ENCODE measurements at places on chromosomes 5 and 9.

DNA sequence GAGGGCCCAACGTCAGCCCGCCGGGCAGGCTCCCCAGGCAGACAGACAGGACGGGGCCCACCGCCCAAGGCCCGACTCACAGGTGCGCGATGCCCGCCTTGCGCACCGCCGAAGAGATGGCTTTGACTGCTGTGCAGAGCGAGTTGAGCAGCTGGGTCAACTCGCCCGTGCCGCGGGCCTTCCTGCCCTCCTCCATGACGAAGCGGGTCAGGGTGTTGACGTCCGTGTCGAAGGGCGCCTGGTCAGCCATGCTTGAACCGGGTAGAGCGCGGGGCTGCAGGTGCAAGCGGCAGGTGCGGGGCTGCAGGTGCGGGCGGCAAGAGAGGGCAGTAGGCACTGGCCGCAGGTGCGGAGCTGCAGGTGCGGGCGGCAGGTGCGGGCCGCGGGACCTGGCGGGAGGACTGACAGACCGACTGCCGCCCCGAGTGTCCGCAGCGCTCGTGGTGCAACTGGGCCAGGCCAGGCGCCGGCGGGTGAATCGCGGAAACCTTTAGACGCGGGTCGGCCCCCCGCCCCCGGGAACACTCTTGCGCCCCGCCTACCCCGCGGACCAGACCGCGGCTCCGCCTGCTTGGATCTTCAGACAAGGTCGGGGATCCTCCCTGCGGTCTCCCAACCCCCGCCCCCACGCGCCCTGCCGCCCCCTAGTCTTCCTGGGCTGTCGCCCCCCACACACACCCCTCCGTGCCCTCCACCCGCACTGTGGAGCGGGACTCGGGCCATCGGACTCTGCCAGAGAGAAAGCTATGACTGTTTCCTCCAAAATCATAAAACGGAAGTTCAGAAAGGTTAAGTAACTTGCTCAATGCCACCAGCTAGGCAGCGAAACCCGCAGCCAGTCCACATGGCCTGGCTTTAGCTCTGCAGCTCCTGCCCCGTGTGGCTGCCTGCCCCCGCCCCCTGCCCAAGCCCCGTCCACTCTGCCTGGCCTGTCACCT lies at the start of gene FBP1:
Gene FBP1 (minus strand): TSS at position 458 of the 938 bp plus-strand sequence. CDS start 208 bp downstream, at position 250.
- peak; percentile 62 for DNase-seq

DNA sequence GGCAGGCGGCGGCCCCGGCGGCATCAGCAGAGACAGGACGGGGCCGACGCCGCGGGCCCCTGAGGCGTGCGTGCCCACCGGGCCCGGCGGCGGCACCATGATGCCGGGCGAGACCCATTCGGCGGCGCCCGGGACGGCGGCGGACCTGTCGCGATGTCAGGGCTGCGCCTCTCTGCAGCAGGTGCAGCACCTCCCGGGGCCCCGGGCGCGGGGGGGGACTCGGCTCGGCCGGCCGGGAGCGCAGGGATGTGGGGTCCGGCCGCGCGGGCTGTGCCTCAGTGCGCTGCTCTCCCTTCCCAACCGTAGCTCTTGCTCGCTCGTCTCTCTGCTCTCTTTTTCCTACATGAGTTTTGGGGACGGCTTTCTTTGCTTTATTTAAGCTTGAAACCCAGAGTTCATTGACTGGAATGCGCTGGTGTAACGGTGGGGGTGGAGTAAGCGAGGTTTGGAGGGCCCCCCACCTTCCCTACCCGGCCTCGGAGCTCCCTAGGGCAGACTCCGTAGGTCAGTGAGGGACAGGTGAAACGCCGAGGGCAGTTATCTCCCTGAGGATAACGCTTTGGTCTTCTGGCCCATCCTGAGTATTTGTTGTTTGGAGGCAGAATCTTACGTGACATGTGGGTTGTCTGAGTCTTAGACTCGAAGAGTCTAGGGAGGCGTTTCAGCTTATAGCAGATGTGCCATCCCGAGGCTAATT lies 490 bp downstream of the ICE1 start:
- no peak for DNase-seq

DNA sequence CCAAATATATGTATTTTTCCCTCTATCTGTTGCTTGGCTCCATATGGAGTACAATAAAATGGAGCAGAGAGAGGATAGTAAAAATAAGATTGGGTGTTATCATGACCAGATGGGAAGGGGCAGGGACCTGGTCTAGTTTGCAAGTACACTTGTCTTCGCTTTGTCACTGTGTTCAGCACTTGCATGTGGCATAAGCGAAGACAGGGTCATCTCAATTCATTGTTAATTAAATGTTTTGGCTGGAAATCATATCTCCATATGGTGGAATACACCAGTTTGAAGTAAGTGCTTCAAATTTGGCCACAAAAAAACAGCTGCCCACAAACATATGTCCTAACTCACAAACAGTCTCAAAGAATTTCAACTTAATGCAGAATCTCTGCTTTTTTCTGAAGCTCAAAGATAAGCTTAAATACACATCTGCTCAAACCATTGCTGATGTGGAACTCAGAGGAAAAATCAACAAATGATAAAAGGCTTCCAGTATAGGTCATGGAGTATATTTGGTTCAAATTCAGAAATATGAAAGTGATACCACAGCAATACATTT lies 865.4 kb downstream of the TLE4 start:
- DNase-seq, result no peak

- no peak for DNase-seq
Observed at GRCh38 chr9:134314950-134315715, 11.1 kb upstream of the RXRA start.

DNA sequence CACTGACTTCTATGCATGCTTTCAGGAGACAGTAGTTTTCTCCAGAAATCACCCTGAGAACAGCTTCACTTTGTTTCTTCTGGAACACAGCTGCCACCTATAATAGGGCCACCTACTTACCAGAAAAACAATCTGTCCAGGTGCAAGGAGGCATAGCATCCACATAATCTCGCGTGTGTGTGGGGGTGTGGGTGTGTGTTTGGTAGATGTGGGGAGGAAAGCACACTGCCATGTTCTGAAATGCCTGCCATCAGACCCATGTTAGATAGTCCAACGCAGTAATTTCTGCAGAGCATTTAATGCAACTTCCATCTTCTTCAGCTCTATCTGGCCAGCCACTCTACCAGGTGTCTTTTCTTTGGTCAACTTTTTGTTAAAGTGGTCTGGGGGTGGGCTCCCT lies 102.9 kb downstream of the ACER2 start:
- DNase-seq, result no peak

DNA sequence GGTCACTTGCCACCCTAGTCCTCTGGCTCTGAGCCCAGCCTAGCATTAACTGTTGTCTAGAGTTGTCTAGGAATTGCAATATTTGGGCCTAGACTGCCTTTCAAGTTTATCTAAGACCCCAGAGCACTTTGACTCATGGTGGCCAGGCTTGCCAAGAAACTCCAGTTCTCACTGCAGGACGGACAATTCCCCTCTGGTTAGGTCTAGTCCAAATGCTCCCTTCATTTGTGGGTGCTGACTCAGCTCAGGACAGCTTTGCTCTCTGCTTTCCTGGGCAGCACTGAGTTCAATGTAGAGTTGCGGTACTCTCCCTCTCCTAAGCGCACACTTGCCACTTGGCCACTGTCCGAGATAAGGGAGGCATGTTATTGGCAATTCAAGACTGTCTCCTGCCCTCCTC lies 619.4 kb downstream of the TLE1 start:
- no peak for DNase-seq

- DNase-seq, result no peak
Observed at GRCh38 chr5:138282920-138283742, 8.7 kb upstream of the GFRA3 start.

GRCh38 chr5:40499518-40500273 lies 180.0 kb upstream of the PTGER4 start:
- no peak for DNase-seq

DNA sequence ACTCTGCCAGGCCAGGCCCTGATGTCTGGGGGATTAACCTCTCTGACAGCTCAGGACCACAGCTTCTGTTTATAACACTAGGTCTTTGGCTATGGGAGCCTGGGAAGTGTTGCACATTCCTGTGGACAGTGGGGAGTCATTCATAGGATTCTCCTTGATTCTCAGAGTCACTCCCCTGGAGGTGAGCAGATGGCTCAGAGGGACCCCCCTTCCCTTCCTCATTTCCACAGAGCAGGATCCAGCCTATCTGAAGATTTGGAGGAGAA lies 60.2 kb downstream of the NRG2 start:
- DNase-seq, result no peak

GRCh38 chr5:33925278-33925677 lies 10.9 kb upstream of the RXFP3 start:
- no peak for DNase-seq

Data from stimulated activated naive B cell treated with anti-CD40 and anti-IgM and Interleukin-4, amounts not matched to agents 10 μg/mL and 1 μg/mL and 100 μg/mL, for 72 hours (primary cell).